ENCODE measurements at places on chromosomes 5 and 9.

GRCh38 chr9:21696411-21696871, 106.0 kb upstream of the MTAP start:
- no peak for DNase-seq

- no peak for DNase-seq
Observed at GRCh38 chr5:95620030-95620869, at the start of gene GPR150. Gene GPR150 (plus strand): TSS chr5:95620087. CDS start chr5:95620276, 189 bp downstream.

- no peak for DNase-seq
Observed at GRCh38 chr9:95316274-95316673, 1.2 kb downstream of the FANCC start.

DNA sequence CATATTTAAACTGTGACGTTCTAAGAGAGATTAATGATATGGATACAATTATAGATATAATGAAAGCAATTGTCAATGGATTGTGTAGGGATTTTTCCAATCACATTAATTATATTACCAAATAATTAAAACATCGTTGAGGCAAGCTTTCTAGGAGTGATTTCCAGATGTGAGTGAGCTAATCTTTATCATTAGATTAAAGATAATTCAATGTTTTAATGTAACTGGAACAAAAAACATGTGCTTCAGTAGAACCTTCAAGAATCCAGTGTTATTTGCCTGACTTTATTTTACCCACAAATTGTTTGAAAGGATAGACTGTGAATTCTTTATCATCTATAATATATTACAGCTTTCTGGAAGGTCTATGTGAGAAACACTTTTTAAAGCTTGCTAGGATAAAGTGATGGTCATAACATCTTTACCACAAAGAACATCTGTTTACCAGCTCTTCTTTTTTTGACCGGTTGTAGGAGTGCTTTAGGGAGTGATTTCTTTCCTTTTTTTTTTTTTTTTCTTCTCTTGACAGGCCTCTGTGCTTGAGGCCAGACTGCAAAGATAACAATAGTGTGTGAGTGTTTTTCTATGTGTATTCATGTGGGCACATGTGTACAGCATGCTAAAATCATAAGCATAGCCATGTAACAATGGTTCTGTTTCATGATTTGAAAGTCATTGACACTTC, 35.0 kb downstream of the SNCAIP start:
- no peak for DNase-seq

- no peak for DNase-seq
Observed at GRCh38 chr9:33787839-33788238, 7.5 kb upstream of the PRSS3 start.

GRCh38 chr9:118578467-118578866, 790.8 kb downstream of the BRINP1 start:
- no peak for DNase-seq

GRCh38 chr5:97164846-97165245, 18.2 kb downstream of the RIOK2 start:
- DNase-seq, result no peak

DNA sequence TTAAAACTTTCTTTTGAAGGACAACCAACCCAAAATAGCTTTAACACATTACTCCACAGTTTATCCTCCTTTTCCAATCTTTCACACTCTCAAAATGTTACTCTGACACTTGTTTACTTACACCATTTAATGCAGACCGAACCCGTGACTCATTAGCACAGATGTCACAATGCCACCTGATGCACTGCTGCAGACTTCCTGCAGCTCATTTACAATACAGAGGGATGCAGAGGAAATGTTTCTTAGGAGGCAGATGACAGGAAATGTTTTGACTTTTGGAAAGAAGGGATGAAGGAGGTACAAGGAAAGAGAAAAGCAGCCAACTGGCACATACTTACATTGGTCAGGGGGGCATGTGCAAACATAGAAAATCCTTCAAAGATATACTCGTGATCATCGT, 39.0 kb downstream of the DROSHA start:
- DNase-seq, result no peak

DNA sequence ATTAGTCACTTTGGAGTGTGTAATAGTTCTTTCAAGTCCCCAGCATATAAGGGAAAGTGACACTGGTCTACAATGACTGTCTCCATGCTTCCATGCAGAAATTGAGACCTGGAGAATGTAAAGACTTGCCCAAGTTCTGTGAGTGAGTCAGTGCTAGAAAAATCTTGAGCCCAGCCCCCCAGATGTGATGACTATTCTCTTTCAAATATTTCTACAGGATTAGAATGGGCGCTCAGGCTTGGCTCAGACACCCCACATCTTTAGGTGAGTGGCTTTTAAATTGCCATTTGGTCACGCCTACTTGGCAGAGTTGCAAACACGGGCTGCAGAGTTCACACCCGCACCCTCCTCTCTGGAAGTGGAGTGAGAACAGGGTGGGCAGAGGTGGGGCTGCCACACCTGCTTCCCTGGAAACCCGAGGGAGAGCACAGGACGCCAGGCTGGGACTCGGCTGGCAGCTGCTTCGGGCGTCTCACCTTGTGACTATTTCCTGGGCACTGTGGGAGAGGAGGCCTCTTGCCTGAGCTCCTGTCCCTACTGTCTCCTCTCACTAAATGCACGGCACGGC, 37.6 kb downstream of the ROPN1L start:
- peak; percentile 24 for DNase-seq

DNA sequence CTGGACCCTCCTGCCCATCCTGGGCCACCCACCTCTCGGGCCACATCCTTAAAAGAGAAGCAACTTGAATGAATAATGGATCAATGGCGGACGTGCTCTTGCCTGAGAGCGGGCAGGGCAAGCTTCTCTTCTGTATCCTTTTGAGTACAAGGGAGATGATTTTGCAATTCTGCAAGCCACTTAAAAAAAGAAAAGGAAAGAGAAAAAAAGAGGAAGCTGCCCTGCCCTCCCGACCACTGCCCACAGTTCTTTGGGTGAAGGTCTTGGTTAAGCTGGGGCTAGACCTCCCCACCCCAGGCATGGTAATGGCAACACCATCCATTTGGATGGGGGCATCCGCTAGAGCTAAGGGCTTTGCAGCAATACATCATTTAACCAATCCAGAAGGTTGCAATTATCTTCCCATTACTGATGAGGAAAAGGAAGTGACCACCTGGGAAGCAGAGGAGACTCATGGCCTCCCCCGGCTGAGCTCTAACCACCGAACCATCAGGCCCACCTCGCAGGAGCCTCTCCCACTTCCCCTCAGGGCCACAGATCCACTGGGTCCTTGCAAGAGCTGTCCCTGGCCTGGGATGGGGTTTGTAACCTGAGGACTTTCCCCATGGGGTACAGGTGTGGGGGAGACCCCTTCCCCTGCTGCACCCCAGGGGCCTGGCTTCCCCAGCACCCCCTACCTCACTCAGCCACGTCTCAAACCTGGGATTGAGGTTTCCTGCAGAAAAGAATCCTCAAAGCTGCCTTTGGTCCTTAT, 27.8 kb upstream of the LAMC3 start:
- DNase-seq, result no peak

- DNase-seq, result no peak
Observed at GRCh38 chr9:126160067-126160853, 166.4 kb upstream of the MVB12B start.

DNA sequence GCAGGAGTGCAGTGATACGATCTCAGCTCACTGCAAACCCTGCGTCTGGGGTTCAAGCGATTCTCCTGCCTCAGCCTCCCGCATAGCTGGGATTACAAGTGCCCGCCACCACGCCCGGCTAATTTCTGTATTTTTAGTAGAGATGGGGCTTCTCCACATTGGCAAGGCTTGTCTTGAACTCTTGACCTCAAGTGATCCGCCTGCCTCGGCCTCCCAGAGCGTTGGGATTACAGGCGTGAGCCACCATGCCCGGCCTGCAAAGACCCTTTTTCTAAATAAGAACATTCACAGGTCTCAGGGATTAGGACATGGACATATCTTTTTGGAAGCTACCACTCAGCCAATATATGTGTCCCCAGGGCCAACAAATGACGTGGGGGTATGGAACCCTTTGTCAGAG, 49.6 kb upstream of the GFPT2 start:
- DNase-seq, result no peak

DNA sequence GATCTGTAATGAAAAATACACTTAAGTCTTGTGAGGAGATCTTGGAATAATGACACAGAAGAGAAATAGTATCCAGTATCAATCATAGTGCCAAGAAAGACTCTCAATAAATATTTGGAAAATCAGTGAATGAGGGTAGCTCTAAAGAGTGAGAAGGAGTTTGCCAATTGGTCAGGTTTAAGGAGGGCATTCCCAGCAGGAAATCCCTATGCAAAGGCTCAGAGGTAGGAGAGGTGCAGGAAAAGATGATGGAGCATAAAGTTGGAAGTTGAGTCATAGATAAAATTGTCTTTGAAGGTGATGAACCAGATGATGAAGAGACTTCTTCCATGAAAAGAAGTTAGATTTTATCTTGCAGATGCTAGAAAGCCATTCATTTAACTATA, 27.8 kb downstream of the TNPO1 start:
- no peak for DNase-seq

DNA sequence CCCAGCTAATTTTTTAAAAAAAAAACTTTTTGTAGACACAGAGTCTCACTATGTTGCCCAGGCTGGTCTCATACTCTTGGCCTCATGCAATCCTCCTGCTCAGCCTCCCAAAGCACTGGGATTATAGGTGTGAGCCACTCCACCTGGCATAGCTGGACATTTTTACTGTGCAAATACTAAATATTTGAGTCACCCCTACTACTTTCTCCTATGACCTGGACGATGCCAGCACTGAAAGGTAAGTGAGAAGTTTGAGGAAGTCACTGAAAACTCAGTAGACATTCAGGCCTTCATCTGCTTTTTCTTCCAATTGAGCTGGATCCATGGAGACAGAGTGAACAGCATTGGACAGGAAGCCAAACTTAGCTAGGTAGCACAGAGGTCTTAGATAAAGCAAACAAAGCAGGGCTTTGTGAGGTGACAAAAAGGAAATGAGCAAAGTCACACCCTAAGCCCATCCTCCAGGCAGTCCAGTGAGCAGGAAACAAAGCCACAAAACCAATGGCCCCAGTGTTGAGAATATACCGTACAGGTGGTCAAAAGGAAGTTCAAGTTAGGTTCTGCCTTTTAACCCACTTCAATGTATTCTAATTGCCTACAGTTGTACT, 192.6 kb upstream of the RASA1 start:
- DNase-seq, result no peak

DNA sequence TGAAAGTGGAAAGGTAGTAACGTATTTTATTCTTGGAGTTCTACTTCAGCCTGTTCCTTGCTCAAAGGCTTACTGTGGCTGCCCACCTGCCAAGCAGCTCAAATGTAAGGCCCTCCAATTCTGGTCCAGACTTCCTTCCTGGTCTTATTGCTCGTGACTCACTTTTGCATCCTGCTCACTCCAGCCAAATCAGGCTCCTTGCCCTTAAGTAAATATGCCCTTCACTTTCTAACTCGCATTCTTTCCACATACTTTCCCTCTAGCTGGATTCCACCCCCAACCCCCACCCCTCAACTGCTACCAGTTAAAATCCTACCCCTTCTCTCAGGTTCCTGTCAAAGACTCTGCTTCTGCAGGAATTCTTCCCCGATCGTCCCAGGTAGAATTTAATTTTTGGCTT, 96.6 kb downstream of the GALNT10 start:
- no peak for DNase-seq

DNA sequence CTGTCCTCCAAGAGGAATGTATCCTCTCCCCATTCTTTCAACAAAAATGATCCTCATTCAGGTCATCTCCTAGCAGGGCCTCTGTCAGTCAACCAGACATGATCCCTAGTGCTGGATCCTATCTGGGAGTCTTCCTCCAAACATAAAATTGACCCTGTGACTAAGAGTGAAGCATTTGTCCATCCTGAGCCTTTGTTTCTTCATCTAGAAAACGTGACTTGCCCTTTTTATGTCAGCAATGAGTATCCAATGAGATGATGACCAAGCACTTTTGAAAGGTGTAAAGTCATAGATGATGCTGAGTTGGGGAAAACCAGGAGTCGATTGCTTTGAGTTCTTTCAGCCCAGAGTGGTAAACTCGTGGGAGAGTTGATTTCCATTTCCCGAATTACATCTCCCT, 143.3 kb downstream of the CMYA5 start:
- no peak for DNase-seq

GRCh38 chr5:96582343-96582742, 79.8 kb upstream of the CAST start:
- no peak for DNase-seq

DNA sequence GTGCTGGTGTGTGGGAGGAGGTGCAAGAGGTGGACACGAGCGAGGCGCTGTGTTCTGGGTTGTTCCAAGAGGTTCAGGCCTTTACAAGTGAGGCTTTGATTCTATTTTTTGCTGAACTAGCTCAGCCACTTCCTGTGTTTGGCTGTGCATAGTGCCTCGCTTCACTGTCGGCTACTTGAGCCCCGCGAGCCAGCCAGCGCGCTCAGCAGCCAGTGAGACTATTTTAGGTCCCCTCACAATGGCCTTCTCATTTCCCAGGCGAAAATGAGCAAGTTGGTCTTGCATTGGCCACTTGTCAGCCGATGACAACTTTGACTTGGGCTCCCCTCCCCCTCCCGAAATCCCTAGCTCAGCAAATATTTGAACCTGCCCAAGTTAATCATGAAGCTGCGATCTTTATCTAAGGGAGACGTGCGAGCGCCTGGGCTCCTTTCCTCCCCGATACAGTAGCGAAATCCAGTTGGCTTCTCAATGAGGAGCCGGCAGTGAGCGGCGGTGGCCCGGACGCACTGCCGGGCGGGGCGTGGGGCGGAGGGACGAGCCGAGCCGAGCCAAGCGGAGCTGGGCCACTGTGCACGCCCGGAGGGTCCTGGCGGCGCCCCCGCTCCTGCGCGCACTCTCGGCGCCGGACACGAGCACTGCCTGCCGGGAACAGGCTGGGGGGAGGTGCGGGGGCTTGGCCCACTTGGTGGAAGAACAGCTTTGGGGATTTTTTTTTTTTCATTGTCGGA, 72.6 kb downstream of the PIK3R1 start:
- DNase-seq, result no peak

DNA sequence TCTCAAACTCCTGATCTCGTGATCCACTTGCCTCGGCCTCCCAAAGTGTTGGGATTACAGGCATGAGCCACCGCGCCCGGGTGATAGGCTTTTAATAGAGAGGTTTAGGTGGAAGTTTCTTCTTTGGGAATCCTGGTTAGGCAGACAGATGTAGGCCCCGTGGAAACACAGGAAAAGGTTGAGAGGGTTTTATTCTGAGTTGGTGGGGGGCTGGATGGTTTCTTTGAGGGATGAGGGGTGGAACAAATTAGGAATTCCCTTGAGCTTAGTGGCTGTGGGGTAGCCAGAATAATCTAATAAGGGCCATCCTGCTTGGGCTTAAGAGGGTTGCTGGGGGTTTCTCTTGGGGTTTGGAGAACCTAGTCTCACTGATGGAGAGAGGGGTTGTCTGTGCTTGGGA, 30.4 kb downstream of the C9orf50 start:
- no peak for DNase-seq

DNA sequence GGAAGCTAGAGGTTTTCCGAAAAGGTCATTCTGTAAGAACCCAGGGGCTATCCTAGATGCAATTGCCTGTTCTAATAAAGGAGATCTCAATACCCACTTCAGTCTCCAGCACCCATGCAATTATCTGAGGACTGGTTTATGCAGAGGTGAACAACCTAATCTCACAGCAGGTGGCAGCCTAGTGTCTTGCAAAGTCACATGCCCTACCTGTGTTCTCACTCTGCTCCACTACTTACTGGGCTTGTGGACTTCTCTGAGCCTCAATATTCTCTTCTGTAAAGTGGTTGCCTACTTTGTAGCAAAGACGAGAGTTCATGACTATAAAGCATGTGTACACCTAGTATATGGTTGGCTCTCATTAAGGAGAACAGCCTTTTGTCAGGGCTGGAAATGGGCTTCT, 21.0 kb upstream of the ALDH1B1 start:
- no peak for DNase-seq

GRCh38 chr5:58255970-58256369, 203.9 kb downstream of the PLK2 start:
- DNase-seq, result no peak

Measured in AG09319 (cell line).